Left lung (tissue), 14 donors: ENCODE measurements at places on chromosomes 7 and 10. TPM values are rescaled to one million over a fixed set of nuclear protein-coding genes. Genes with fewer than 3 reads are reported as not detected.
A peak's percentile ranks its signal among the peaks of the same experiment; 100 is the strongest.

The CAMK2B gene
- total RNA-seq = 0.17 TPM

The ENO4 gene
- 1.0 TPM for total RNA-seq

The NUP42 gene
- 23.3 TPM for total RNA-seq

The SFMBT2 gene
- 6.0 TPM for total RNA-seq

The CADPS2 gene
- total RNA-seq = 34.2 TPM

The CALY gene
- not detected for total RNA-seq

DNA sequence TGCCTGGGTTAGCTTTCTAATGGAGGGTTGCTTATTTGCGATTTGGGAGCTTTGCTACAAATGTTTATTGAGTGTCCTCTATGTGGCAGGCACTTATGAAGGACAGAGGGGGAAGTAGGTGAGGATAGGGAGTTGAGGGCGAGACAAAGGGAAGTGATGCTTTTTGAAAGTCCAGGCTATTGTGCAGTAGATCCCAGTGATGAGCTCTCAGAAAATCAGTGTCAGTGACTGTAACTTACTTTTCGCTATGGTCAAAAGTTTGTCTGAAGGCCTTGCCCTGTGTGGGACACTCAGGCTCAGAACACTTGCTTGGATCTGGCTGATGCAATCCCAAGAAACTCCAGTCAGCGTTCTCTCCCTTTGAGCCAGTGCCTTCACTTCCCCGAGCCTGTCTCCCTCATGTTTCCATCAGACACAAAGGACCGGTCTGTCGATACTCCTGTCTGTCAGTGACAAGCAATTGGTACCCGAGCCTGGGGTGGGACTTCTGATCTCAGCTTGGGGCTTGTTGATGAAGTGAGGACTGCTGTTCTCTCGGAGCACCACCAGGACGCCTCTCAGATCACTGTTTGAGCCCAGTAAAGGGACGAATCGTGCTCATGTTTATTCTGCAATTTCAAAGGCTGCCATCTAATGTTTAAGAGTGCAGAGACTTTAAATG is 63.1 kb upstream of the SORCS3 start:
- H3K27ac ChIP-seq = no peak overlapping the region
- DNase-seq = no peak
- H3K4me1 ChIP-seq = no peaks in the 10 kb centered on the region

DNA sequence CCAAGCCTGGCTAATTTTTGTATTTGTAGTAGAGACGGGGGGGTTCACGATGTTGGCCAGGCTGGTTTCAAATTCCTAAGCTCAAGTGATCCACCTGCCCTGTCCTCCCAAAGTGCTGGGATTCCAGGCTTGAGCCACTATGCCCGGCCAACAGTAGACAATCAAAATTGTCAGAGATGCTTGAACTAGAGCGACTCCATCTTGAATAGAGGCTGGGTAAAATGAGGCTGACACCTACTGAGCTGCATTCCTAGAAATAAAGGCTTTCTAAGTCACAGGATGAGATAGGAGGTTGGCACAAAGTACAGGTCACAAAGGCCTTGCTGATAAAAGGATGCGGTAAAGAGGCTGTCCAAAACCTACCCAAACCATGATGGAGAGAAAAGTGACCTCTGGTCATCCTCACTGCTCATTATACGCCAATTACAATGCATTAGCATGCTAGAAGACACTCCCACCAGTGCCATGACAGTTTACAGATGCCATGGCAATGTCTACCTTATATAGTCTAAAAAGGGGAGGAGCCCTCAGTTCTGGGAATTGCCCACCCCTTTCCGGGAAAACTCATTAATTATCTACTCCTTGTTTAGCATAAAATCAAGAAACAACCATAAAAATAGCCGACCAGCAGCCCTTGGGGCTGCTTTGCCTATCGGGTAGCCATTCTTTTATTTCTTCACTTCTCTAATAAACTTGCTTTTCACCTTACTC is 134.5 kb downstream of the BAMBI start:
- peaks cover 9% of the 10 kb centered on the region for H3K4me1 ChIP-seq
- H3K36me3 ChIP-seq = no peaks in the 10 kb centered on the region
- H3K27ac ChIP-seq = no peak overlapping the region
- DNase-seq = no peak
- no peaks in the 10 kb centered on the region for H3K27me3 ChIP-seq
- H3K4me3 ChIP-seq = no peak overlapping the region

DNA sequence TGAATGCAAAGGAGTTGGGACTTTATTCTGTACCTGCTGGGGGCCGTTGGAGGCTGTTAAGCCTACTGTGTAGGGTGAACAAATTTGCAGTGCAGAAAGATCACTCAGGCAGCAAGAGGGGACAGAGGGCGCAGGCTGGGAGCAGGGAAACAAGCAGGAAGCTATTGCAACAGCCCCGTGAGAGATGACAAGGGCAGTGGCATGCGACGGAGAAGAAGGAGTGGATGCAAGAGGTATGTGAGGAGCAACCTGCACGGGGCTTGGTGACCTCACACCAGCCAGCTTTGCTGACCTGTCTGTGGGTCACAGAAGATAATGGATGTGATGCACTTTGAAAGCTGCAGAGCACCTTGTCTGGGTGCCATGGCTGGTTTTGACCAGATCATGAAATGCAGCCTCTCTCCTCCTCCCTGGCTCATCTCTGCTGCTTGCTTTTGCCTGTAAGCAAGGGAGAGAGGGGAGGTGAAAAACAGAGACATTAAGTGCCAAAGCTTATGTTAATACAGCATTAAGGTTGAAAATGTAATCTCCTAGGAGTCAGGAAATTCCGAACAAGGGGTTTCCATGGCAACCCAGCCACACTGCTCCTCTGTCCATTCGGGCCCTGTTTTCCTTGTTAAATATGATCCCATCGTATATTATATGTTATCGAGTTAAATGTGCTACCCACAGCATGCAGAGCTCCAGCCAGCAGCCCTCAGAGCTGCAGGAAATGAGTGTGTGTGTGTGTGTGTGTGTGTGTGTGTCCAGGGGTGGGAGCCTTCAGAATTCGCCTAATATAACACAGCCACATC is 314.3 kb upstream of the ZMIZ1 start:
- no peak overlapping the region for H3K27ac ChIP-seq
- H3K27me3 ChIP-seq = peaks cover 12% of the 10 kb centered on the region
- peaks cover 36% of the 10 kb centered on the region for H3K4me1 ChIP-seq

DNA sequence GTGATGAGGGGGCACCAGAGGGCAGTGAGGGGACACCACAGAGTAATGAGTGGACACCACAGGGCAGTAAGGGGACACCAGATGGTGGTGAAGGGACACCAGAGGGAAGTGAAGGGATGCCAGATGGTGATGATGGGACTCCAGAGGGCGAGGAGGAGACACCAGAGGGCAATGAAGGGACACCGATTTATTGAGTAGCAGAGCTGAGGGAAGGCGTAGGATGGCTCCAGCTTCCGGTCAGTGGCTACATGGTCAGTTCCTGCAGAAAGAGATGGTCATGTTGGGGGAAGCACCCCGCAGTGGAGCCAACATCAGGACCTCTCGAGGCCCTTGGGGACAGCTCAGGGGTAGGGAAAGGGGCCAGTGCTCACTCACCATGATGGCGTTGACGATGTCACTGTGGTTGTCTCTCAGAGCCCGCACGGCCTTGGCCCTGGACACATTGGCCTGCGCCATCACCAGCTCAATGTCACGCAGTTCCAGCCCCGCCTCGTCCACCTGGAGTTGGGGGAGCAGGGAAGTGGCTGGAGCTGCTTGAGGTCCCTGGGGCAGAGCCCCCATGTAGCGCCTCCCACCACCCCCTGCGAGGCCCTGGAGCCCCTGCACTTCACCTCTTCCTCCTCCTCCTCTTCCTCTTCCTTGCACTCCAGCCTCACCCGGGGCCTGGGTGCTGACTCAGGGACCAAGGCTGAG is 8.4 kb downstream of the NACAD start:
- H3K27ac ChIP-seq = no peak overlapping the region
- H3K4me3 ChIP-seq = no peak overlapping the region
- H3K27me3 ChIP-seq = no peaks in the 10 kb centered on the region
- peaks cover 25% of the 10 kb centered on the region for H3K36me3 ChIP-seq

- no peak overlapping the region for H3K27ac ChIP-seq
- no peaks in the 10 kb centered on the region for H3K4me1 ChIP-seq
- peaks cover 10% of the 10 kb centered on the region for H3K27me3 ChIP-seq
Measured at GRCh38 chr7:45143616-45144015, 14.0 kb upstream of the RAMP3 start.

DNA sequence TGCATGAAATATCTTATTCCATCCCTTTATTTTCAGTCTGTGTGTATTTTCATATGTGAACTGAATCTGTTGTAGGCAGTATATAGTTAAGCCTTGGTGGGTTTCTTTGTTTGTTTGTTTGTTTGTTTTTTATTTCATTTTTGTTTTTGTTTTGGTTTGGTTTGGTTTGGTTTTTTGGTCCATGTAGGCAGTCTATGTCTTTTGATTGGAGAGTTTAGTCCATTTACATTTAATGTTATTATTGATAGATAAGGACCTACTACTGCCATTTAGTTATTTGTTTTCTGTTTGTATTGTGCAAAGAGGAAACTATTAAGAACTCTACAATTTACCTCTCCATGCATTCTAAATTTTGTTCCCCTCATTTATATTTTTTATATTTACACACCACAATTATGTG is 695.9 kb upstream of the GRM3 start:
- H3K4me3 ChIP-seq = no peak overlapping the region
- H3K27me3 ChIP-seq = no peaks in the 10 kb centered on the region
- no peaks in the 10 kb centered on the region for H3K4me1 ChIP-seq
- DNase-seq = no peak

- H3K4me1 ChIP-seq = peaks cover 7% of the 10 kb centered on the region
- no peaks in the 10 kb centered on the region for H3K27me3 ChIP-seq
- no peaks in the 10 kb centered on the region for H3K36me3 ChIP-seq
- no peak overlapping the region for H3K27ac ChIP-seq
- no peak for DNase-seq
Measured at GRCh38 chr7:117095055-117095454, 141.8 kb downstream of the ST7 start.

DNA sequence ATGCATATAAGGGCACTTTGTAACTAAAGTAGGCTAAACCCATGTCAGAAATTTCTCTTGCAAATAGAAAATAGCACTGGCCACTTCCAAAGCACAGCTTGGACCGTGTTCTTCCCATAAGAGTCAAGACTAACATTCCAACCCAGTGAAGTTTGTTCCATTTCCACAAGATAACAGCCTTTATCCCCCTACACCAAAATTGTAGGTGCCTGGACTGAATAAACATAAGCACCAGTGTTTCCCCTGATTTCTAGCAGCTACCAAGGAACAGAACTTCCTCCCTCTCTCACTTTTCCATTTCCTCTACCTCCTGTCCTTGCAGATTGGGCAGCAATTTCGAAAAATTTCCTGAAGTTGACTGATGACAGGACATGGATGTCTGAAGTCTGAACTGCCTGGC is 219.7 kb downstream of the CREB5 start:
- no peak for DNase-seq
- no peak overlapping the region for H3K27ac ChIP-seq
- peaks cover 6% of the 10 kb centered on the region for H3K4me1 ChIP-seq
- peaks cover 11% of the 10 kb centered on the region for H3K27me3 ChIP-seq
- no peaks in the 10 kb centered on the region for H3K36me3 ChIP-seq

GRCh38 chr7:74717889-74718288 is 55.9 kb upstream of the NCF1 start:
- no peak overlapping the region for H3K27ac ChIP-seq
- peaks cover 4% of the 10 kb centered on the region for H3K36me3 ChIP-seq
- H3K4me1 ChIP-seq = no peaks in the 10 kb centered on the region
- no peak overlapping the region for H3K4me3 ChIP-seq
- DNase-seq = no peak

DNA sequence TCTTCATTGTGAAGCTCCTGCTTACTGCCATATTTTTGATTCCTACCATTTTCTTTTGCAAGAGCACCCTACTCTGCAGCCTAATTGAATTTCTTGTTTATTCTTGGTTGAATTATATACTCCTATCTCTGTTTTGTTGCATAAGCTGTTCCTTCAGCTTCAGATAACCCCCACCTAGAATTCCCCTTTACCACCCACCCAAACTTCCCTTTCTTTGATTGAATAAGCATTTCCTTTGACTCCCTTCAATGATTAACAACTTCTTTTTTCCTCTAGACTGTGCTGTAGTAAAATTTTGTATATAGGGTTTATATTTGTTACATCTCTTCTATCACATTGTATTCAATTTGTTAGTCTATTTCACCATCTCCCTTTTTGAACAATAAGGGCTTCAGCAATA is 168.1 kb downstream of the GPR37 start:
- DNase-seq = no peak
- no peak overlapping the region for H3K4me3 ChIP-seq
- no peak overlapping the region for H3K27ac ChIP-seq
- H3K36me3 ChIP-seq = no peaks in the 10 kb centered on the region
- H3K4me1 ChIP-seq = no peaks in the 10 kb centered on the region
- no peaks in the 10 kb centered on the region for H3K27me3 ChIP-seq

GRCh38 chr10:86708068-86708782 is 39.9 kb downstream of the LDB3 start:
- H3K27ac ChIP-seq = no peak overlapping the region
- no peaks in the 10 kb centered on the region for H3K27me3 ChIP-seq
- H3K4me1 ChIP-seq = peaks cover 5% of the 10 kb centered on the region
- H3K4me3 ChIP-seq = no peak overlapping the region

DNA sequence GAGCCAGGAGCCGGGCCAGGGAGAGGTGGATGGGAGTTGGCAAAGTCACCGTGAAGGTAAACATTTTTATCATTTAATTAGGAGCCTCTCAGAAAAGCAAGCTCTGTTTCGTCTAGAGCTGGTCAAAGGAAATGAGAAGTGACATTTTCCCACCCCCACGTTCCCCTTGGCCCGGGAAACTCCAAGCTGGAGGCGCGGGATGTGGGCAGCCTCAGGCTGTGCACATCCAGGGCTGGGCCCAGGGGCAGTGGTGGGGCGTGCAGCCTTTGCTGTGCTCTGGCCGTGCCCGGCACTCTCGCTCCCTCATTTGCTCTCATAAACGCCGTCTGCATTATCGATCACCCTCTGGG is 135.6 kb upstream of the RET start:
- no peak for DNase-seq
- H3K27ac ChIP-seq = no peak overlapping the region
- no peak overlapping the region for H3K4me3 ChIP-seq
- no peaks in the 10 kb centered on the region for H3K36me3 ChIP-seq
- H3K27me3 ChIP-seq = no peaks in the 10 kb centered on the region

DNA sequence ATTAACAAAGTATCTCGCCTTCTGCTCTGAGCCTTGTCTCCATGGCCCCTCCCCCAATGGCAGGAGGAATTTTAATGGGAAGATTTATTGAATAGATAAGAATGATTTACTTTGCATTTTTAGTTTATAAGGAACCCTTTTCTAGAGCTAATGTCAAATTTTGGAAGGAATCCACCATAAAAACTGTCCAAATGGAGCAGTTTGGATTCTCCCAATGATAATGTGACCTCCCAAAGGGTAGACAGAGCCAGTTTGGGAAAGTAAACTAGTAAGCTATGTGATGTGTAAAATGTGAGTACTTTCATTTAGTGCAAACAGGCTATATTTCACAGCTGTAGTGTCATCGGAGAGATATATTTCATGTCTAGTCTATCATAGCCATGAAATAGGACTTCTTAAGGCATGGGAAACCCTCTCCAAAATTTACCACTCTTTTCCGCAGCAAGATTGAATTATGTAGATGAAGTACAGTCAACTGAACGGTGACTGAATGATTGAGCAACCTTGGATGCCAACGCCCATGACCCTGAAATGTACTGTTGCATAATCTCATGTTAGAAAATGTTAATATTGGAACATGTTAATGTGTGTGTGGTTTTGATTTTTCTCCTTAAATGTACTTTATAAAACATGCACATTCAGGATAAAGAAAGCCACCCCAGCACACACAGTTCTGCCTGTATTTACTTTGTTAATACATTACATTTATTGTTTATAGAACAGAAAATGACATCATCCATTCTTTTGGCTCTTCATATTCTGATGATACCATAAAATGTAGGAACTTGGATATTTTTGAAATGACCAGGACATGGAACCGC is 140.6 kb downstream of the NRP1 start:
- peaks cover 5% of the 10 kb centered on the region for H3K36me3 ChIP-seq
- H3K27ac ChIP-seq = peak overlapping the region; percentile 41
- H3K27me3 ChIP-seq = no peaks in the 10 kb centered on the region
- peak; percentile 28 for DNase-seq
